ENCODE measurements at places on chromosomes 6 and 20. TPM values are rescaled to one million over a fixed set of nuclear protein-coding genes. Genes with fewer than 3 reads are reported as not detected.

ULBP3 gene
- total RNA-seq, result 2.4 TPM

VWA7 gene
- 4.3 TPM for total RNA-seq

AGPAT1 gene
- total RNA-seq, result 88.4 TPM

EPM2A gene
- total RNA-seq, result 5.7 TPM

MYLIP gene
- 12.7 TPM for total RNA-seq

PKHD1 gene
- not detected for total RNA-seq

COL21A1 gene
- total RNA-seq, result 3.3 TPM

TSPO2 gene
- not detected for total RNA-seq

SMLR1 gene
- total RNA-seq, result 0.08 TPM

KCTD20 gene
- 41.6 TPM for total RNA-seq

CCDC170 gene
- total RNA-seq, result not detected

ADAM33 gene
- total RNA-seq, result 0.62 TPM

Data from Panc1 (cell line).